ENCODE measurements at places on chromosomes 5 and 9.

GRCh38 chr9:20526500-20527319 lies 95.6 kb downstream of the MLLT3 start:
- DNase-seq: no peak

DNA sequence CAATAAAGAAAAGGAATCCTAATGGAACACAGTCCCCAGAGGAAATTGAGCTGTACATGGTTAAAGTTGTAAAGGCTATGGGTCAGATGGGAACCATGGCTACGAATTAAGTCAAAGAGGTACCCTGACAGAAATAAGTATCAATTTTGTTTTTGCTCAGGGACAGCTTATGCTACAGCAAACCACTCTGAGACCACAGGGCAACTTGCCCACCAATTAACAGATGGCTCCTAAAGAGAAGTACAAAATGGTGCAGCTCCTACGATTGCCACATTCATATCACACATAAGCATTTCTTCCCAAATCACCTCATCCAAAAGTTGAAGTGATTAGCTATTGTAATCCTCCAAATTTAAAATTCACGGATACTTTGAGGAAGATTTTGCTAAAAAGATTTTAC lies 83.0 kb downstream of the ELAVL2 start:
- no peak for DNase-seq

GRCh38 chr5:18487928-18488480 lies 853.7 kb downstream of the TAF11L14 start:
- no peak for DNase-seq

DNA sequence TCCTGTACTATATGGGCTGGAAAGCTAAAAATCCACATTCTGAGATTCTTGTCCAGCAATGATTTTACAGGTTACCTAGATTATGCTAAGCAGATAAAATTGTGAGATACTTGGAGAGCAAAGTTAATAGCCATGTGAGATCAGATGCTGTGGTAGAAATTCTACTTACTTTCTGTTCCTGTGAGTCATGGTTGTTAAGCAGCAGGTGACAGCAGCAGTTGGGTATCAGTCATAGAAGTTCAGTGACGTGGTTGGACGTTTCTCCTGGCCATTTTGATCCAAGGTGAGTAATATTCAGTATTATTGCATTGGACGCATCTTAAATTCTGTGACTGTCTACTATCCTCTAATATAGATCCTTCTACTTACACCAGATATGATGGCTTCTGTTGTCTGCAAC lies 524.5 kb downstream of the TMEM38B start:
- DNase-seq: no peak

- no peak for DNase-seq
These were observed 471.5 kb downstream of the ZNF608 start for GRCh38 chr5:124274949-124275348.

DNA sequence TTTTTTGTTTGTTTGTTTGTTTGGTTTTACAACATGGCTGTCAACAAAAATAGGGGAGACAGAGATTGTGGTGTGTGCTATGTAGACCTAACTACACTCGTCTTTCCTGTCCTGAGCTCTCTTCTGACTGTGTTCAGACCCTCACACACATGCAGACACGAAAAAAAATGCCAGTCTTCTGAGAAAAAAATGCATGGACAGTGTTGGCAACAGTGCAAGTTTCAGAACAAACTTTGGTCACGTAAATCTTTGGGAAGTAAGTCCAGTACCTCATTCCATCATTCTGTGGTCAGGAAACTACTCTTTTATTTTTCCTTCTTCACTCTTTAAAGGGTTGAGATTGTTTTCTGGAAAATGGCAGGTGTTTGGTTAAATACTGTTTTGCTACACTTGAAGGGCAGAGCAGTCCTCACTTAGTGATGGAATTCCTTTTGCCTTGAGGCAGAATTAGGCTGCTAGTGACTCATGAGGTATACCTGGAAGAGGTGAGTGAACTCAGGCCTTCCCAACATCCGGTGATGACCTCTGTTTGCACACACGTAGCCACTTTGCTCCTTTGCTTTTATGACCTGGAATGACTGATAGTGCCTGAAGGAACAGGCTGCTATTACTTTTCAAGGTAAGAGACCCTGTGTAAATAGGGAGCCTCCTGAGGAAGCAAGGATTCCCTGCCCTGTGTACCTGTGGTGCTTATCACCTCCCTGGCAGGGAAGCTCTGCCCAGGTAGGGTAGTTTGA lies 81.6 kb upstream of the TNFAIP8 start:
- no peak for DNase-seq

- DNase-seq: no peak
These were observed at the start of gene AFAP1L1 for GRCh38 chr5:149271716-149272563. Gene AFAP1L1, plus strand, starts transcription at chr5:149271859. Its CDS starts 110 bp downstream, at chr5:149271969.

GRCh38 chr9:14395317-14396082 lies 81.6 kb upstream of the NFIB start:
- DNase-seq: no peak

DNA sequence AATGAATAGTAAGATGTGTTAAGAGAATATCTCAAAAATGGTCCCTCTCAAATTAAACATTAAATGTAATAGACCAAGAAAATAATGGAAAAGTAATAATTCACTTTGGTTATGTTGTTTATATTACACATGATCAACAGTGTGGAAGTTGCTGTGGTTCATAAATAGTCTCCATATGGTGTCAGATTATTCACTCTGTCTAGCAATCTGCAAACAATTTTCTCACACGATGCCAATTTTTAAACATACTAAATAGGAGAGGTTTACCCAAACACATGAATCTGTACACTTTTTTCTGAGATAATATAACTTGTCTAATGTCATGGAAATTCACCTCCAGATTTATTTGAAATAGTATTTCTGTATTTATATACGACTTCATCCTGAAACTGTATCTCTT lies 217.4 kb upstream of the FBXL7 start:
- no peak for DNase-seq
